ENCODE measurements at places on chromosomes 12 and 14.

DNA sequence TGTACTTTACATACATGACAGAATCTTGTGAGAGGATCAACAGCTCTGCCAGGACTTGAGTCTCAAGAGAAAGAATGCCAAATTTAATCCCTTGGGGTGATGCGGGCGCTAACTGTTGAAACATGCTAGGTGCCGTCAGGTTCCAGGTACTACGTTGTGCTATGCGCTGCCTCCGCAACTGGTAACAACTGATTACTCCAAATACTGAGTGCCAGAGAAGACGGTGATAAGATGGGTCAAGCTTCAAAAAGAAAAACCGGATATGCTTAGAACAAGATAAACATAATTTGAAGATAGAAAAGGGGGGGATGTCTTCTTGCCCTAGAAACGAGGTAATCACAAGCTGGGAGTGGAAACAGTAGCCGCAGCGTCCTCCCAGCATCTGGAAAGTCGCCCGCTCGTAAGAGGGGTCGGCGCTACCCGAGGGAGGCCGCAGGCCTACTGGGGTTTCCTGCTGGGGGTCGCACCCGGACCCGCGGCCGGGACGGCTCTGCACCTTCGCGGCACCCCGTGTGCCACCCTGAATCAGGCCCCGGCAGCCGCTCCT, 678 bp downstream of the ZBTB25 start:
- no peak for DNase-seq

DNA sequence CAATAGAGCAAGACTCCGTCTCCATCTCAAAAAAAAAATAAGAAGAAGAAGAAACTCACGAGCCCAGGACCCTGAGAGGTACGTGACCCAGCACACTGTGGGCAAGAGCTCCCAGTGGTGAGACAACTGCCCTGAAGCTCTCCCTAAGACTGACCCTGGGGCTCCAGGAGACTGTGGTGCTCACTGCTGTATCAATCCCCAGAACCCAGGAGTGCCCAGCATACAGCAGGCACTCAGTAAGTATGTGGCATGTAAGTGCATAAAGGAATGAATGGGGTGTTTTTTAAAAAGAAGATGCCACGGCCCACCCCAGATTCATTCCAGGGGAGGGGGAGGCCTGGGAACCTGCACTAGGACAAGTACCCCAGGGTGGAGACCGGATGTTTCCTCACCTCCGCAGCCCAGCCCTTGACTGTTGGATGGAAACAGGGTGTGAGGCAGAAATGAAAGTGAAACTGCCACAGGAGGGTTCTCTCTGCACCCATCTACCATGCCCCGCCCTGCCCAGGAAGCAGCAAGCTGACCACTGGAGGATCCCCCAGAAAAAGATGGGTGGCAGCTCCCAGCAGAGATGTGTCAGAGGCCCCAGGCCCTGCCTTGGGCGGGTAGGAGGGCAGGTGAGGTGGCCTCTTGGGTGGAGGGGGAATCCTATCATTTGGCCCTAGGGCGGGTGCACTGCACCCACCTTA, 12.2 kb downstream of the ITPK1 start:
- no peak for DNase-seq

- DNase-seq: no peak
These were observed 28.2 kb downstream of the WBP11 start for GRCh38 chr12:14774906-14775635.

DNA sequence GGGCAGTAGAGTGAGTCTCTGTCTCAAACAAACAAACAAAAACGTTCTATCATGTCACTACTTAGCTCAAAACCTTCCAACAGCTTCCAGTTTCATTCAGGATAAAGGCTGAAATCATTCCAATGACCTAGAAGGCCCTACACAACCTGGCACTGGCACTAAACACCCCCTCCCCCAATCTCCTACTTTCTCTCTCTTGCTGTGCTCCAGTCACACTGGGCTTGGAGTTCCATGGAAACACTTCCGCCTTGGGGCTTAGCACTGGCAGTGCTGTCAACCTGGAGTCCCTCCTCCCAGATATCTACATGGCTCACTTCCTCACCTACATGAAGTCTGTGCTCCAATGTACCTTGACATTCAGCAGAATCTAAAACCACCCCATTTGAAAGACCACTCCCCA, 65.0 kb upstream of the SINHCAF start:
- no peak for DNase-seq

DNA sequence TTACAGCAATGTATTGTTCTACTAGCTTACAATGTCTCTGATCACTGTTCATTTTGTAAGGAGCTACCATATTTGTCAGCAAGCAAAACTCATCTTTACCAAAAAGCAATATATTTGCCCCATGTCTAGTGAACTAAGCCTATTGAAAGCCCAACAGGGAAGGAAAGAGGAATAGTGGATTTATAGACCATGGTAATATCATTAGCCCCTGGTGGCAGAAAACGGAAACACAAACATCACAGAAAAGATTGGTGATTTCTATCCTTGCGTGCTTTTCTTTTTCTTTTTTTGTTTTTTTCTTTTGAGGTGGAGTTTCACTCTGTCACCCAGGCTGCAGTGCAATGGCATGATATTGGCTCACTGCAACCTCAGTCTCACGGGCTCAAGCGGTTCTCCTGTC, 1562.4 kb upstream of the TMEM132C start:
- DNase-seq: no peak

DNA sequence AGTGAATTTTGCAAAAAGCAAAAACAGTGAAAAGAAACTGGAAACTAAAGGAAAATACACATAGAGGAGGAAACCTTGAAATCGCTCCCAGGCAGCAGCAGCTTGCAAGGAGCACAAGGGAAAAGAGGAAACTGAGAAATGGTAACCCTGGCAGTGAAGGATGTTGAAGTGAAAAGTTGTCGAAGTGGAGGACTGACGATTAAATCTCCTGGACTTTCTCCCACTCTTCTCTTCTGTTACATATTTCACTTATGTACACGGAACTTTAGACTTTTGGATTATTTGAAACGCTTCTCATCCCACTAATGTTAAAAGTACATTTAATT, 388.8 kb upstream of the USP15 start:
- no peak for DNase-seq

- DNase-seq: no peak
These were observed 178.3 kb upstream of the PLEKHA5 start for GRCh38 chr12:18951218-18951617.

DNA sequence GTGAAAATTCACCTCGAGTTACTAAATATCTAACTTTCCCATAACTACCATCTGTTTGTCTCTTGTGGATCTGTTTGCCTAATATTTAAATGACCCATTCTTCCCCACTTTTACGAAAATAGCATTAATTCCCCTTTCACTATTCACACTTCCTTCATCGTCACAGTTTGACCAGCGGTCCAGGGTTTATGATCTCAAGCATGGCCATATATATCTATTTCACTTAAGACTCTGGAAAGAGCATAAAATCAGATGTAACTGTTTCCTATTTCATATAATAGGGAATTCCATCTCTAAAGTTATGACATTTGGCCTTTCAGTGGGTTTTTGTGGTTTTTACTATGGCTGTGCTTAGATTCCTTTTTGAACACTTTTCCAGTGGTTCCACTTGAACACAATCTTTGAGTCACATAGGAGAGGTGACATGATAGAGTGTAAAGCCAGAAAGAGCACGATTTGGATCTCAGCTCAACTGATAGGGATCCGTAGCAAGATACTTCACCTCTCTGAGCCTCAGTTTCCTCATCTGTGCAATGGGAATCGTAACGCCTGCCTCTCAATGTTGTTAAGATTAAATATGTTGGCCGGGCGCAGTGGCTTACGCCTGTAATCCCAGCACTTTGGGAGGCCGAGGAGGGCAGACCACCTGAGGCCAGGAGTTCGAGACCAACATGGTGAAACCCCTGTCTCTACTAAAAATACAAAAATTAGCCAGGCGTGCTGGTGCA, 754 bp upstream of the BCL2L14 start:
- DNase-seq: no peak

GRCh38 chr14:103702095-103702494, 13.2 kb downstream of the XRCC3 start:
- no peak for DNase-seq

GRCh38 chr12:119415714-119416113, 81.2 kb downstream of the CCDC60 start:
- DNase-seq: no peak

DNA sequence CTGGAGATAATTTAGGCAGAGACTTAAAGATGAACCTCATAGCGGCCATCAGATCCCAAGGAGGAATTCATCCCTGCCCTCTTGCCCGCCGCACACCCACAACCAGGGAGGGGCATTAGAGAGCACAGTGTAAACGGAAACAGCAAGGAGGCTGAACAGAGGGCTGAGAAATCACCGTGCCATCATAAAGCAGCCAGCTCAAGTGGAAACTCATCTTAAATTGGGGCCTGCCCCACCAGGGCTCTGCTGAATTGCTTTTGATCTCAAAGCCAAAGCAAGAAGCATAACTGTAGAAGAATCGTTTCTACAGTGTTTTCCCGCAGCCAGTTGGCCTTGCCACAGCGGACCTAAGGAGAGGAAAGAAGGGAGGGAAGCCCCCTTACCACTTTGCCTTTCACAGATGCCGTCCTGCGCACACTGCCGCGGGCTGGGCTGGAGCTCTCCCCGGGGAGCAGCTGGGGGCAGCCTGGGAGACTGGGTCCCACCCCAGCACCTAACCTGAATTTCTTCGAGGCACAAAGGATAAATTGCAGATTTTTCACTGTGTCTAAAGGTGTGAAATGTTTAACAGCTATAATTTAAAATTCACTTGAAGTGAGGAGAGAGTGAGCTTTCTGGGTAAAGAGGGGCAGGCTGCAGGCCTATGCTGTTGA, 51.8 kb upstream of the MMP17 start:
- DNase-seq: no peak

DNA sequence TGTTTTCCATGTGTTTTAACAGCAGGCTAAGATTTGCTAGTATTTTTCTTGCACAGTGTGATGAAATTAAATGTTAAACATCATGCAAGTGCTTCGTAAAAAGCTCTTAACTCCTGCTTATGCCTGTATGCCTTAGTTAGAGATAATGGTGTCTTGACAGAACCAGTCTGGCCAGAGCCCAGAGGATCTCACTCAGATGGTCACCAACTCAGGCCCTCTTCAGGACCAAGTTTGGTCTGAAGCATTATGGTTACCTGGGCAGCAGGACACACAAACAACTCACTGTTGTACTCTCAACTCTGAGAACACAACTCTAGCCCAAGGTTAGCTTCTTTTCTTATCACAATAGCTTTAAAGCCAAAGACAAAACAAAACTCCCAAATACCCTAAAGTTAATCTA, 115.4 kb downstream of the KIF21A start:
- DNase-seq: no peak

DNA sequence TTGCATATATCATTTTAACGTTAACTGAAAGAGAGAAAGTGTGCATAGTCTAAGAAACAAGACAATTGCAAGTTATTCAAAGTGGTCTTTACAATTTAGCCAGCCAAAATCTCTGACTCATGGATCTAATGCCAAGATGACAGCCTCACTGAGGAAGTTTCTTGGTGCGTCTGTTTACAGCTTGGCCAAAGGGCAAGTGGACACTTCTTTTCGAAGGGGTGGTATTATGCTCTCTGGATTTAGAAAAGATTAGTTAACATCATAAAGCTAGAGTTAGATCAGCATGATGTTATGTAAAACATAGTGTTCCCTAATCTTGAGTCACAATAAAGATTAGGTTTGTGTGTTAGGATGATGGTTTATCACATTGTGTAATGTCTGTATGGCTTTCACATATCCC, 51.5 kb upstream of the SLC2A13 start:
- DNase-seq: no peak

DNA sequence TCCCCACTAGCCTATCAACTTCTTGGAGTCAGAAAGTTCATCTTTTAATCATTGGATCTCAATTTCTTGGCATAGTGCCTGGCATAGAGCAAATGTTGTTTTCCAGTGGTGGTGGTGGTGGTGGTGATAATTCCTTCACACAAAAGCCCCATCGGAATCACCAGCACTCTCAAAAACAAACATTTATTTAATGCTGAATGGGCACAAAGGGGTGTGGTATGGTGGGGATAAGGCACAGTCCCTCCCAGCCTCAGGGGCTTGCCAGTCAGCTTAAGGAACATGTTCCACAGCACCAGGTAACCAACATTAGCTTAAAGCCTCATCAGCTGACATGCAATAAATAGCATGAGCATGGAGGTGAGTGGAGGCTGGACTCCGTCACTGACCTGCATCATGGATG, 56.6 kb downstream of the KCNK10 start:
- DNase-seq: no peak

DNA sequence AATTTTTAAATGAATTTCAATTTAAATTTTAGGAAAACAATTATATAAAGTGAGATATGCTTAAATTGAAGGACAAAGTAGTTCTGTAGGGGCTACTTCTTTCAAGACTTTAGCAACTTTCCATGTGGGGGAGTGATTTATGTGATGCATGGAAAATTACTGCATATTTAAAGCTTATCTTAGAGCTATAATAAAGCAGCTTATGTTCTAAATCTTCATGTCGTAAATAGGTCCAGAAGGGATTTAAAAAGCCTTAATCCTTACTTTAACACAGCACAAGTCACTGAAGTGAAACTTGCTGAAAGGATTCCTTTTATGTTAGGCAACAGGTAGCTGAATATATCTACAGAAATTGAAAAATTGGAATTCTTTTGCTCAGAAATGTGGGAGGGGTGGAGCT, 340.4 kb downstream of the NAV3 start:
- no peak for DNase-seq

DNA sequence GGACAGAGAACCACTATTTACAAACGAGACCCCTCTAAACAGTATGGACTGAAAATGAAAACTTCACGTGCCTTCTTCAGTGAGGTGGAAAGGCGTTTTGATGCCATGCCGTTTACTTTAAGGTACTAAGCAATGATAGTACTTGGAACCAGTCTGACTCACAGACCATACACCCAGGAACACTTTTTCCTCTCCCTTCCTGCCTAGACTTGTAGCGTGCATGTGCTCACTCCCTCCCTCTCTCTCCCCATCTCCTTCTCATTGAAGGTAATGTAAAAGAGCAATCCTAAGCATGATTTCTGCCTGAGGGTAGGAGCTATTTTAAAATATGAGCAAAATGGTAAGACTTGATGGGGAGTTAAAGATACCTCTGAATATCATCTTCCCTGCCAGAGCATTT, 5.9 kb upstream of the RPL41 start:
- no peak for DNase-seq

DNA sequence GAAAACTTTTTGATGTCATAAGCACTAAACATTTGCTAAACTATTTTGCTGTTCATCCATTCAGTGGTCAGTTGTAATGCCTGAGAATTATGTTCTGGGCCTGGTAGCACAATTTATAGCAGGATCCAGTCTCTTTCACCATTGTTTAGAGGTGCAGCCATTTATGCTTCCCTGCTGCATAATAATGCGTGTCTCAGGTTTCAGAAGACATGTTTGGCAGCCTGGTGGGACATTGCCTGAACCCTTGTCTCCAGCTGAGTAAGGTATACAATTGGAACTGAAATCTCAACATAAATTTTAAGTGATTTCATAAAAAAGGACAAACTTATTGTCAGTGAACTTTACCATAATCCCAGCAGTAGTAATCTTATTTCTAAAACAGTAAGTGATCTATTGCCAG, 94.8 kb downstream of the POLR3B start:
- no peak for DNase-seq

DNA sequence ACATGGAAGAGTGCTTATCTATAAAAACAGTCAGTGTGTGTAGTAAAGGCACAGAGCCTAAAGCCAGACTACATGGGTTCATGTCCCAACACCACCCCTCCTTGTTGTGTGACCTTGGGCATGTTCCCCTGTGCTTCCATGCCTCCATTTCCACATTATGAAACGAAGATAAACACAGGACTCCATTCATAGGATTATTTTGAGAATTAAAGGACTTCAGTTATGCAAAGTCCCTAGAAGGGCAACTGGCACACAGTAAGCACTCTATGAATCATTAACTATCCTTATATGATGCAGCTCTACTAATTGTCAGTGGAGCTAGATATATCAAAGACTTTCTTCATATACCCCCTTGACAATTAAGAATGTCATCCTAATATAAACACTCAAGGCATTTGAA, 17.8 kb downstream of the IFNG-AS1 start:
- no peak for DNase-seq
